Amniotic stem cell (primary cell): ENCODE measurements at places on chromosomes 12 and 14.

DNA sequence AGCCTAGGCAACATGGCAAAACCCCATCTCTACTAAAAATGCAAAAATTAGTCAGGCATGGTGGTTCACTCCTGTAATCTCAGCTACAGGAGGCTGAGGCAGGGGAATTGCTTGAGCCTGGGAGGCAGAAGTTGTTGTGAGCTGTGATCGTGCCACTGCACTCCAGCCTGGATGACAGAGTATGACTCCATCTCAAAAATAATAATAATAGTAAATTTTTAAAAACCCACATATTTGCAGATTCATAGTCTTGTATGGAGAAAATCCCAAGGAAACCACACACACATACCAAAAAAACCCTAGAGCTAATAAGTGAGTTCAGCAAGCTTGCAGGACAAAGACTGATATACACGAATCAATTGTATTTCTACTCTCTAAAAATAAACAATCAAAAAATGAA lies 19.0 kb upstream of the MTHFD1 start:
- DNase-seq: no peak

GRCh38 chr14:77883131-77883846 lies 83.4 kb downstream of the ADCK1 start:
- DNase-seq: no peak

DNA sequence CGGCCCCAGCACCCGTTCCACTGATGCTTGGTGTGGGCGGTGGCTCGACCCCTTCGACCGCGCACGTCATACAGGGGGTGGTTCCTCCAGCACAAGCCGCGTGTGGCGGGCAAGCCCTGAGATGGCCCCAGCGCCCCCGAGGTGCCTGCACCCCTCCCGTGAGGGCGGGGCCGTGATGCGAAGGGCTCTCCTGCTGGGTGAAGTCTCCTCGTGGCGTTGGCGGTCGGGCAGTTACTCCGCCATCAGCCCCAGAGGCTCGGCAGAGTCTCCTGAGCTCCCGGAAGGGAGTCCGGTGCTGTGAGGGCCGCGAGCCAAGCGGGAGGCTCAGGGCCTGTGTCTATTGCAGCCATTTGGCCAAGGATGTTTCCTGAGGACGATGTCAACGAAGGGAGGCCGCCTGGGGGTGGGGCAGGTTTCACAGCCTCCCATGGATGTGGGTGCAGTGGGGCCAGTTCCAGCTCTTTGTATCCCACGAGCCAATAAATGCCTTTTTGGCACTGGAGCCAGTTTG lies 78.1 kb upstream of the GALNT9 start:
- no peak for DNase-seq

DNA sequence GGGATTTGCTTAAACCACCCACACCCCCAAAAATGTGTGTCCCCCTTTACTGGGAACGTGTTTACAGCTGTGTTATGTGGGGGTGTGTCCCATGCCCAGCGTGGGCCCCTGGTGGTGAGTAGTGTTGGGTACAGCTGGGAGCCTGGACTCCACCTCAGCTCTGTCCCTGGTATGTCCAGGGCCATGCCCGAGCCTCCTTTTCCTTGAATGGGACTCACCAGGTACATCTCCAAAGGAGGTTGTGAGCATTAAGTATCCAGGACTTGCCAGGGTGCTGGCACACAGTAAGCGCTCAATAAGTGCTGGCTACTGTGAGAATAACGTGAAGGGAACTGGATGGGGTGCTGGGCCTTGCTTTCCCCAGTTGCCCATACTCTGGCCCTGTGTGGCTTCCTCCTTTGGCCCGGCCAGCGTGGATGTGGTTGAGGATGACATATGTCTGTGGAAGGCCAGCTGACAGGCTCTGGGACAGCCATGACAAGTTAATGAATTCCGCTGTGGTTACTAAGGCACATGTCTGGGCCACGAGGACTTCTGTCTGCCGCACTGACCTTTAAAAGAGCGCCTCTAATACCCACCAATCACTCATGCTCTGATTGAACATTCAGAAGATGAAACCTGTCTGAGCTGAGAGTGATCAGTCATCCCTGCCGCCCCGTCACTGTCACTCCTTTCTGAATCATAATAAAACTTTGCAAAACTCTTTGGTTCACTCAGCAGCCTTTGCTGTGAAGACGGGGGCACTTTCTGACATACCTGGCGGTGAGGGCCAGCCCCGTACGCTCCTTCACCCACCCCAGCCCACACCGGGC lies 74.7 kb downstream of the DIO3 start:
- no peak for DNase-seq

DNA sequence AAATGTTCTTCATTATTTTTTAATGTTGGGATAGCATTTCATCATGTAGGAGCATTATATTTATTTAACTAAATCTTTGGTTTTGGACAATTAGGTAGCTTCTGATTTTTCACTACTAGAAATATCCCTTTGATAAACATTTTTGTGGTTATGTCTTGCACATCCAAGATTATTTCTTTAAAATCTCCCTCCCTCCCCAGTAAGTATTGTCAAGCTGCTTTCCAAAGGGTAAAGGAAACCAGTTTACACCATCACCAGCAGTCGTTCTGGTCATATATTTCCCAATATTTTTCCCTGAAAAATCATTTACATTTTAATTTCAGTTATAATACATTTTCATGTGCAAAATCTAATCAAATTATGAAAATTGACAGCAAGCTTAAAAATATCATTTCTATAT lies 11.1 kb downstream of the CD69 start:
- no peak for DNase-seq
